H1 (cell line): ENCODE measurements at places on chromosomes 7 and 10. TPM values are rescaled to one million over a fixed set of nuclear protein-coding genes. Genes with fewer than 3 reads are reported as not detected.

Gene CEP55
- polyA plus RNA-seq: 3.5 and 7.0 TPM in 2 replicates

GRCh38 chr7:128259131-128260061, 18.3 kb downstream of the LEP start:
- DNase-seq: no peak

GRCh38 chr7:105621617-105622016, 40.3 kb upstream of the EFCAB10 start:
- no peak for DNase-seq

- no peak for DNase-seq
These were observed 13.0 kb downstream of the BCAP29 start for GRCh38 chr7:107593025-107593410.

Gene CLDN15
- 7.6 and 11.1 TPM in 2 replicates for polyA plus RNA-seq

Gene C1QL3
- 1.8 and 3.8 TPM in 2 replicates for polyA plus RNA-seq

DNA sequence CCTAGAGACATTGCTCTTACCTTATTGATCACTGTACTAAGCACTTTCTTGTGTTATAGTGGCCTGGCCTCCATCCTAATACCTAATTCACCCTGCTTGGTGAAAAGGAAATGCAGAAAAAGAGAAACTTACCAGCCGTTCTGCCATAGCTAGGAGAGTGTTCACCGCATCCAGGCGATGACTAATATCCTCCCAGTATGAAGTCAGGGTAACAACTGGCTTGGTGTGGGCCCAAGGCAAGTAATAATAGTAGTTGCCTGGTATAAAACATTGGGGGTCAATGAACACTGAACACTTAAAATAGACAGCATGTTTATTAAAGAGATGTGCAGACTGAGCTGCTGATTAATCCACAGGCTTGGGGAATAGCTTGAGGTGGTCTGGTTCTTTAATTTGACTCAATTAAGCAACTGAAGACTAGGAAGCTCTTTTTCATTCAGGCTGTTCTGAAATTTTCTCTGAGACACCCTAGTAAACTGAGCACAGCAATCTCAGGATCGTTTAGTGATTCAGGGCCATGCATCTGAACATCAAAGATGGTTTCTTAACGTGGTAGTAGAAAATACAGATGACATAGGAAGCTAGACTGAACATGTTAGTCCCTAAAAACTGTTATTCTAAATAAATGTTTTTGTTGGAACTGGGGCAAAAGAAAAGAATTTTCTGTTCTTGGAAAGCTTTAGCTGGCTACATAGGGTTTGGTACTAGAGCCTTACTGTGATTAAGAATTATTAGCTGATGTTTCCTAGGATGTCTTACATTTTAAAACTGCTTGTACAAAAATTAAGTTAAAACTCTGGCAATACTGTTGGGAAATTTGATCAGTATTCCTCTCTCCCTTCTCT, 102.2 kb downstream of the MYOF start:
- no peak for DNase-seq

GRCh38 chr10:15461353-15462108, 90.4 kb upstream of the FAM171A1 start:
- DNase-seq: no peak

- DNase-seq: no peak
These were observed 24.0 kb downstream of the ZNRF2 start for GRCh38 chr7:30308389-30308788.

Gene MCM10
- polyA plus RNA-seq: 6.8 and 9.8 TPM in 2 replicates

- no peak for DNase-seq
These were observed 120.4 kb downstream of the MICU1 start for GRCh38 chr10:72505435-72505834.
